Activated CD8-positive, alpha-beta T cell treated with anti-CD3 and anti-CD28 coated beads for 36 hours (primary cell): ENCODE measurements at places on chromosomes 1 and 21.

DNA sequence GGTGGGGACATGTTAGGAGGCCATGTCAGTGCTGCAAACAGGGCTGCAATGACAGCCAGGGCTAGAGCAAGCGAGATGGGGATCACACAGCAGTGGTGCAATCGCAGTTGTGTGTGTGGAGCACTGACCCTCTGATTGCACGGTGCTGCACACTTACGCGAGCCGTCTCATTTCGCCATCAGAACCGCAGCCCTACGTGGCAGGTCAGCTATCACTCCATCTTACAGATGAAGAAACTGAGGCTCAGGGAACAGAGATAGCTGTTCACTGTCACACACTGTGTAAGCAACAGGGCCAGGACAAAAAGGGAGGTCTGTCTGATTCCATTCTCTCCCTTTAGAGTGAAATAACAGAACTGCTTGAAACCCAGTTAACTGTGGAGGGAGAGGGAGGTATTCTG, 104.8 kb upstream of the SLC45A1 start:
- DNase-seq = no peak

- peak; percentile 90 for DNase-seq
Measured at GRCh38 chr21:46559291-46559983, 45.4 kb downstream of the S100B start.

- no peak for DNase-seq
Measured at GRCh38 chr21:43608225-43608624, 51.1 kb downstream of the HSF2BP start.

- DNase-seq = peak; percentile 58
Measured at GRCh38 chr1:211548321-211549091, 30.5 kb downstream of the SLC30A1 start.

DNA sequence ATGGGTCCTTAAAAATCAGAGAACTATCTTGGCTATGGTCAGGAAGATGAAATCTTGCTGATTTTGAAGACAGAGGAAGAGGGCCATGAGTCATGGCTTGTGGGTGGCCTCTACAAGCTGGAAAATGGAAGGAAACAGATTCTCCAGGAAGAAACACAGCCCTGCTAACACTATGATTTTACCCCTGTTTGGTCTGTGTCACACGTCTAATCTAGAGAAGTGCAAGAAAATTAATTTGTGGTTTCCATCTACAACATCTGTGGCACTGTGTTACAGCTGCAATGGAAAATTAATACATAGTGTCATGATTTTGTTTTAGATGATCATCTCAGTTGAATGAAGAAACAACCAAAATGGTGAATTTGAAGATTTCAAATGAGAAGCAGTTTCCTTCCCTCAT, 288.7 kb upstream of the NRIP1 start:
- DNase-seq = no peak

DNA sequence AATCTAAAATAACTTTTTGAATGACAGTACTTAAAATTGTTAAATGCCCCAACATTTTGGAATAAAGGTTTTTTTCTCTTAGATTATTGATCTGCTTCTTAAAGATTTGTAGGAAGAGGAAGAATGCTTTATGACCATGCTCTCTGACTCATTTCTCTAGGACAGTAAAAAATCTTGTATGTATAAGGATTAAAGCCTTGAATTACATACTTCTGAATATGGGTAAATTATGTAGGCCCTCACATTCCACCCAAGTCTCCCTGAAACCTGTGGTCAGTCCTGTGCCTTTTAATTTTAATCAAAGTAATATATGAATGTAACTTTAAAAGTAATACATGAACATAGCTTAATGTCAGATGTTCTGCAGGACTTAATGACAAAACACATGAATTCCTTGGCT, 50.5 kb downstream of the ABCD3 start:
- no peak for DNase-seq

- DNase-seq = no peak
Measured at GRCh38 chr1:192401825-192402224, 85.0 kb downstream of the RGS21 start.

DNA sequence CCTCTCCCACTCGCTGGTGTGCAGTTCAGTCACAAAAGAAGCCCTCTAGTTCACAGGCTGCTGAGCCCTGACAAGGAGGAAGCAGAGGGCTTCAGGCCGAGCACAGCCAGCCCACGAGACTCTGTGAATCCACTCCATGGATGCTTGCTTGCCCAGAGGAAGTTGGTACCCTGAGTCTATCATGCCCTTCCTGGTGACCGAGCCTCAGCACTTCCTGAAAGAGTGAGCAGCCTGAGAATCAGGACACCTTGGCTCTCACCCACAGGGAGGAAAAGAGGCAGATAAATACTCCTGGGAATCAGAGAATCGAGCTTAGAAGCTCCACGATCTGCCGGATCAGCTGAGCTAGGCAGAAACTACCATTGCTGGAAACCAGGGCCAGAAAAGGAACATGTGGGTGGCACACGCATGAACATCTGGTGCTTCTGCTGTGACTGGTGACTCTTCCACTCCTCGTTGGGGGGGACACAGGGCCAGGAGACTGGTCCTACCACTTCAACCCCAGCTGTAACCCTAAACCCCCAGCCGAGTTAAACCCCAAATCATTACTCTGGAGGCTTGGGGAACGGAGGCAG, 376.3 kb upstream of the CAMK1G start:
- no peak for DNase-seq

- DNase-seq = no peak
Measured at GRCh38 chr1:33120436-33121231, 39.7 kb downstream of the AZIN2 start.
